ENCODE measurements at places on chromosomes 6 and 20. TPM values are rescaled to one million over a fixed set of nuclear protein-coding genes. Genes with fewer than 3 reads are reported as not detected.

- no peak for ATAC-seq
Measured at GRCh38 chr20:21685981-21686380, 19.5 kb upstream of the PAX1 start.

GRCh38 chr20:60035-60918 lies 27.2 kb upstream of the DEFB125 start:
- no peak for ATAC-seq

GRCh38 chr6:166026586-166027126 lies 141.0 kb downstream of the TBXT start:
- ATAC-seq, result no peak

GRCh38 chr6:154591234-154591633 lies 80.7 kb upstream of the CNKSR3 start:
- ATAC-seq, result no peak

DNA sequence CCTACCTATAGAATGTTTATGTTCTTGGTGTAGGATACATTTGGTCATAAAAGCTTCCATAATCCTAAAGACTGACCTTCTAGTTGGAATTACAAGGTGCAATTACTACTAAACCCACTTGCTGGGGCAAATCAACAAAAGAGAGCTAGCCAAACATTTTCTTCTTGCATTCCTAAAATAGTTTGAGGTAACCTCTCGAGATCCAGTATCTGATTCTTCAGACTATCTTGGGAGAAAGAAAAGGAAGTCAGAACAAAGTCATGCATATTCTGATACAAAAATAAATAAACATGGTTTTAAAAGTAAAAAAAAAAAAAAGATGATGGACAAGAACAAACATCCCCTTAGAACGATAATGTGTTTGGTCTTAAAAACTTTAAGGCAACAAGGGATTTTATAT lies 294.2 kb upstream of the RSPO3 start:
- ATAC-seq, result no peak

- ATAC-seq, result no peak
Measured at GRCh38 chr6:27478141-27478705, 5.3 kb upstream of the ZNF184 start.

GRCh38 chr6:71665931-71666330 lies 220.4 kb upstream of the RIMS1 start:
- no peak for ATAC-seq

DNA sequence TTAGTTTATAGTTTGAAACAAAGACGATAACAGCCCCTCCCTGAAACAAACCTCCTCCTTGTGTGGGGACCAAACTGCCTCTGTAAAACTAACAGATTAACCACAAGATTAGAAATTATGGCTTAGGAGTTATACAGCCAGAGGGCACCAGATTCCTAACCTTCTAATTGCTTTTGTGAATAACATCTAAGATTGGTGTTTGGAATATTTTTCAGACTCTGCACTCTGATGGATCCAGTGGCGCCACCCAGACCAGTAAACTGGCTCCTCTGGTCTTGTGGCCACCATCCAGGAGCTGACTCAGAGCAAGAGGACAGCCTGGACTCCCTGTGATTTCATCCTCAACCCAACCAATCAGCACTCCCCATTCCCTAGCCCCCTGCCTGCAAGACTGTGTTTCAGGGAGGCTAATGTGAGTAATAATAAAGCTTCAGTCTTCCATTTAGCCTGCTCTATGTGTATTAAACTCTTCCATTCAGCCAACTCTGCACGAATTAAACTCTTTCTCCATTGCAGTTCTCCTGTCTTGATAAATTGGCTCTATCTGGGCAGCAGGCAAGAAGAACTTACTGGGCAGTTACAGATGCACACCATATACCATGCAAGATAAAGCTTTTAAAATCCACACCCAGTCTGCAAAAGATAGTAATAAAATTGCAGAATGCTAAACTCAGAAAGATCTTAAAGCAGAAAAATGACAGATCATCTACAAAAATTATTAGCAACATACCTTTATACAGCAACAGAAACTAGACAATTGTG lies 58.5 kb upstream of the SLC22A16 start:
- peak; percentile 59 for ATAC-seq

GRCh38 chr20:6140947-6141346 lies 18.1 kb upstream of the FERMT1 start:
- no peak for ATAC-seq

Gene SLC17A2
- 0.31 TPM for total RNA-seq

Gene CDH4
- total RNA-seq, result 39.0 TPM

Data from motor neuron (in vitro differentiated cells).